Naive B cell (primary cell): ENCODE measurements at places on chromosomes 11 and 22. TPM values are rescaled to one million over a fixed set of nuclear protein-coding genes. Genes with fewer than 3 reads are reported as not detected.

GRCh38 chr11:70558681-70559080 lies 160.4 kb downstream of the CTTN start:
- DNase-seq: no peak

UQCR10 gene
- 276 TPM for polyA plus RNA-seq

- no peak for DNase-seq
These were observed 2.2 kb downstream of the PHF21B start for GRCh38 chr22:45007391-45008185.

POTEH gene
- polyA plus RNA-seq: not detected
